ENCODE measurements at places on chromosomes 12 and 14. TPM values are rescaled to one million over a fixed set of nuclear protein-coding genes. Genes with fewer than 3 reads are reported as not detected.

GRCh38 chr12:51448618-51449256 lies 24.1 kb downstream of the SLC4A8 start:
- no peaks in the 10 kb centered on the region for H3K4me1 ChIP-seq
- no peaks in the 10 kb centered on the region for H3K27me3 ChIP-seq
- H3K4me3 ChIP-seq = no peak overlapping the region
- no peak for DNase-seq

GRCh38 chr12:113310489-113310888 lies 24.4 kb downstream of the SLC8B1 start:
- H3K4me3 ChIP-seq = no peak overlapping the region
- H3K4me1 ChIP-seq = no peaks in the 10 kb centered on the region
- no peak for DNase-seq

DNA sequence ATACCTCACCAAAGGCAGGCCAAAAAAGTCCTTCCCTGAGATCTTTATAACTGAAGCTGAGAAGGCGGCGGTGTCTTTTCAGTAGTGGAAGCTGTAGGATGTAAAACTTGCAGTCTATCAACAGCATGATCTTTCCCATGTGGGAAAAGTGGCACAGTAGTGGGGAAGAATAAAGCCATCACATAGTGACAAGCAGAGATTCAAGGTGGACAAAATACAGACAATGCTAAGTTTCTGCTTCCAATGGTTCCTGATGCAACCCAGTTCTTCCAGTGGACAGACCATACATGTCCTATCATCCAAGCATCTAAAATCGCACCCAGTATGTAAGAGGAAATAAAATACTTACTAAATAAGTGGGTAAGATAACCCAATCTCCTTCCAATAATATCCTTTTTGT lies 4.1 kb downstream of the RPS6KA5 start:
- no peak overlapping the region for H3K27ac ChIP-seq
- H3K4me3 ChIP-seq = no peak overlapping the region
- DNase-seq = no peak
- no peaks in the 10 kb centered on the region for H3K36me3 ChIP-seq

GRCh38 chr12:26293612-26294011 lies 98.2 kb downstream of the SSPN start:
- H3K27me3 ChIP-seq = no peaks in the 10 kb centered on the region
- no peak for DNase-seq
- no peak overlapping the region for H3K4me3 ChIP-seq
- H3K27ac ChIP-seq = no peak overlapping the region
- no peaks in the 10 kb centered on the region for H3K36me3 ChIP-seq
- peaks cover 4% of the 10 kb centered on the region for H3K4me1 ChIP-seq

DNA sequence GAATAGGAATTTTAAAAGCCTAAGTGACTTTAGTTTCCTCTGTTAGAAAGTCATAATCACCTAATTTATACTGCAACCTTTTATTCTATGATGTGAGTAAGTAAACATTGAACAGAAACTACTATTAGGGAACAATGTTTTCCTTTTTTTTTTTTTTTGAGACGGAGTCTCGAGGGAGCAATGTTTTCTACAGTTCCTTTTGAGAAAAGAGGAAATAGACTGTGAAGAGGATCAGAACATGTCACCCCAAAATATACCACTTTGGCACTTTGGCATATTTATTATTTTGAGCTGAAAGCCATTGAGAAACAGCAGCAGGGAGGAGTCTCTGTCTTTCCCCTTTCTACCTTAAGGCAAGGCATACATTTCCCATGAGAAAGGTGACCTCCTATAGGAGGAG lies 162.7 kb upstream of the CNOT2 start:
- no peaks in the 10 kb centered on the region for H3K36me3 ChIP-seq
- no peak overlapping the region for H3K27ac ChIP-seq
- no peak overlapping the region for H3K4me3 ChIP-seq
- no peak for DNase-seq
- H3K4me1 ChIP-seq = no peaks in the 10 kb centered on the region

DNA sequence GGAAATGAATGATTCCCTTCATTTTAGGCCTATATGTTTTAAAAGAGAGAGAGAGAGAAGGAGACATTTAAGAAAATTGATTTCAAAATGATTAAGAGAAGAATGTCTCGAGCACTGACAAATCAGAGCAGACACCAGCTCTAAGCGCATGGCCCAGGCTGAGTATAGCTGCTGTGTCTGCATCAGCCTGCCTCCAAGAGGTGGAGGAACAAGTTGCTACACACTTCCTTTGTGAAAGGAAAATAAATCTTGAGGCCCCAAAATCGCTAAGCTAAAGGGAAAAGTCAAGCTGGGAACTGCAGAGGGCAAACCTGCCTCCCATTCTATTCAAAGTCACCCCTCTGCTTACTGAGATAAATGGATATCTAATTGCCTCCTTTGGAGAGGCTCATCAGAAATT lies 728.7 kb upstream of the TMEM132C start:
- no peak for DNase-seq
- H3K36me3 ChIP-seq = no peaks in the 10 kb centered on the region
- H3K4me3 ChIP-seq = no peak overlapping the region
- no peaks in the 10 kb centered on the region for H3K4me1 ChIP-seq
- H3K27me3 ChIP-seq = no peaks in the 10 kb centered on the region

DNA sequence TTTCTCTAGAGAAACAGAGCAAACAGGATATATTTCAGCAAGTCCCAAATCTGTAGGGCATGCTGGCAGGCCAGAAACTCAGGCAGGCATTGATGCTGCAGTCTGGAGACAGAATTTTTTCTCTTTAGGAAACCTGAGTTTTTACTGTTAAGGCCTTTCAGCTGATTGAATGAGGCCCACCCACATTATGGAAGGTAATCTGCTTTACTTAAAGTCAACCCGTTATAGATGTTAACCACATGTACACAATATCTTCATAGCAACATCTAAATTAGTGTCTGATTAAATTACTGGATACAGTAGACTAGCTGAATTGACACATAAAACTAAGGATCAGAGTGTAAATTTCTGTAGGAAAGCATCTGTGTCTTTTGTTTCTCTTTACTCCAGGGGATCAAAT lies 65.2 kb downstream of the SRGAP1 start:
- peaks cover 13% of the 10 kb centered on the region for H3K4me1 ChIP-seq
- H3K36me3 ChIP-seq = no peaks in the 10 kb centered on the region
- no peak overlapping the region for H3K4me3 ChIP-seq
- no peak overlapping the region for H3K27ac ChIP-seq
- DNase-seq = no peak
- H3K27me3 ChIP-seq = no peaks in the 10 kb centered on the region

DNA sequence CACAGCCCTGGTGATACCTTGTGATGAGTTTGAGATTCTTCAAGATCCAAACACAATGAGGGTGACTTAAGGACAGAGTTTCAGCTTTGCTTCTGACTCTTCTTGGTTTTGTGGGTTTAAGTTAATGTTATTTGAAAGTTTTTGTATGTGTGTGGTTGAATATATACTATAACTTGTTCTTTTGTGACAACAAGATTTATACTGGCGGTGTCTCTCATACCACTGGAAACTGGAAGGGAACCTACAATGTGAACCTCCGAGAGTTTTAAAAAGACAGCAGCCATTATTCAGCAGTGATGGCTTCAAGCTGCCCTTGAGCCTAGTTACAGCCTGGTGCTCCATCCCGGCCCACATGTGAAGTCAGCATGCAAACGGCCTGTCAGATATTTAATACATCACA lies 87.9 kb upstream of the IGF1 start:
- no peaks in the 10 kb centered on the region for H3K27me3 ChIP-seq
- H3K4me1 ChIP-seq = no peaks in the 10 kb centered on the region
- H3K27ac ChIP-seq = no peak overlapping the region
- no peak for DNase-seq
- no peaks in the 10 kb centered on the region for H3K36me3 ChIP-seq

GRCh38 chr12:119713551-119714031 lies 45.7 kb downstream of the PRKAB1 start:
- DNase-seq = peak; percentile 24
- H3K4me3 ChIP-seq = no peak overlapping the region
- H3K36me3 ChIP-seq = no peaks in the 10 kb centered on the region
- peaks cover 14% of the 10 kb centered on the region for H3K4me1 ChIP-seq

DNA sequence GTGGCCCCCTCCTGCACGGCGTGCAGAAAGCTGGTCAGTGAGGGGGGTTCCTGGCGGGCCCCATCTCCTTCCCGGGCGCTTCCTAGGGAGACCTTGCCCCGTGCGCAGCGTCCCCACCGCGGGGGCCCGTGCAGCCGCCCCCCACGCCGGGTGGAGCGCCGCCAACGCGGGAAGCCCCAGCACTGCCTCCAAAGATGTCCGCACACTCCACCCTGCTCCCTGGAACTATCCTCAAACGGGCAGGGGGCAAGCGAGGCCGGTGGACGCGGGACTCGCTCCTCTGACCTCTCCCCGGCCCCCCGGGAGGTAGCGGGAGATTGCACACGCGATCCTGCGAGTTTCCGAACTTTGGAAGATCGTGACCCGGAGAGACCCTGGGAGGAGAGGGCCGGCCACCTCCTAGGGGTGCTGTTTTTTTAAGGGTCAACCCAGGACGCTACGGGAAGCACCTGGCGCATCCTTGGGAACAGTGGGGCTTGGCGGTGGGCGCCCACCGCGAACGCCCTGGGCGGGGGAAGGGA lies 1.5 kb upstream of the FZD10 start:
- no peak overlapping the region for H3K4me3 ChIP-seq
- H3K27ac ChIP-seq = no peak overlapping the region
- H3K36me3 ChIP-seq = no peaks in the 10 kb centered on the region
- peaks cover 52% of the 10 kb centered on the region for H3K27me3 ChIP-seq
- H3K4me1 ChIP-seq = peaks cover 28% of the 10 kb centered on the region

DNA sequence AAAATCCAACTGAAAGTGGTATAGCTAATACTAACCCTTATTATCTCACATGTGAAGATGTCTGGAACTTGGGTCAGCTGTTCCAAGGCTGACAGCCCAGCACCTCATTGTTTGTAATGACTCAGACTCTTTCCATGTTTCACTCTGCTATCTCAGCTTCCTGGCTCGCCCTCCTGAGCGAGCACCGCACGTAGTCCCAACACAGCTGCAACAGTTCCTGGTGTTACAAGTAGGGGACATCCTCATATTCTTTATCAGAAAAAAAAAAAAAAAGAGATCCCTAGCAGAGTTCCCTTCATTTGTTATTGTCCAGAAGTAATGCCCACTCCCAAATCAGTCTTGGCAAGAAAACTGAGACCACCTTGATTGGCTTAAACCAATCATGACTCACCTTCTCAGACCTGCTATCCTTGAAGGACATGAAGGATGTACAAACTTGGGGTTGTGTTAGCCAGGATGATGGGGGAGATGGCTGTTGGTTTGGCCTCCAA lies 92.5 kb downstream of the ADCK1 start:
- DNase-seq = no peak
- H3K27me3 ChIP-seq = no peaks in the 10 kb centered on the region
- H3K4me3 ChIP-seq = no peak overlapping the region
- H3K36me3 ChIP-seq = peaks cover 3% of the 10 kb centered on the region
- H3K27ac ChIP-seq = no peak overlapping the region
- no peaks in the 10 kb centered on the region for H3K4me1 ChIP-seq

DNA sequence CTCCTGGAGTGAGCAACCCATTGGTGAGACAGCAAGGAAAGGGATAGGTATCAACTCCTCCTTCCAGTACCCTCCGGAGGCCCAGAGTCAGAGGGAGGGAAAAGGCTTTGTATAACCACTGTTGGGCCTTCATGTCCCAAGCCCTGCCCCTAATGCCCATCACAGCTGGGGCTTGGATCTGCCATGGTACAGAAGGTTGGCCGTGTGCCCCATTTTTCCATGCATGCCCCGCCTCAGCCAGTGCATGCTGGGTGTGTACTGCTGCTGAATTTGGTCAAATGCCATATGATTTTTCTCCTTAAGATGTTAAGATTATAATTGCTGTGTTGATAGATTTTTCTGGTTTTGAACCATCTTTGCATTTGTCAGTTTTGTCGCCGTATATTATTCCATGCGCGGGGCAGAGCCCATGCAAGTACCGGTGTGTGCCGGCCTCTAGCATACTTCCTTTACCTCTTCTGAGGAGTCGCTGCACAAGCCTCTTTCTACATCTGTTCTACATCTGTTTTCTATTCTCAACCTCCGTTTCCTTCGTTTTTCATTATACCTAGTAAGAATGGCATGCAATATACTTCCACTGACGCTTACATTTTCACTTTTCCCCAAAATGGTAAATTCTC lies 26.6 kb downstream of the PPP2R5C start:
- H3K36me3 ChIP-seq = peaks cover 4% of the 10 kb centered on the region
- peaks cover 18% of the 10 kb centered on the region for H3K4me1 ChIP-seq
- no peak overlapping the region for H3K27ac ChIP-seq
- H3K4me3 ChIP-seq = no peak overlapping the region
- no peak for DNase-seq

GRCh38 chr14:96861568-96862310 lies 64.6 kb downstream of the VRK1 start:
- DNase-seq = no peak
- H3K27ac ChIP-seq = no peak overlapping the region
- no peak overlapping the region for H3K4me3 ChIP-seq
- H3K36me3 ChIP-seq = peaks cover 28% of the 10 kb centered on the region
- no peaks in the 10 kb centered on the region for H3K27me3 ChIP-seq
- H3K4me1 ChIP-seq = no peaks in the 10 kb centered on the region

- no peak overlapping the region for H3K4me3 ChIP-seq
- no peaks in the 10 kb centered on the region for H3K4me1 ChIP-seq
- no peak for DNase-seq
- no peaks in the 10 kb centered on the region for H3K27me3 ChIP-seq
- H3K36me3 ChIP-seq = peaks cover 10% of the 10 kb centered on the region
Observed at GRCh38 chr14:99910337-99911309, 117.4 kb downstream of the EML1 start.

- H3K36me3 ChIP-seq = no peaks in the 10 kb centered on the region
- H3K27ac ChIP-seq = no peak overlapping the region
- H3K27me3 ChIP-seq = no peaks in the 10 kb centered on the region
- H3K4me1 ChIP-seq = no peaks in the 10 kb centered on the region
- no peak overlapping the region for H3K4me3 ChIP-seq
Observed at GRCh38 chr12:129606239-129606638, 297.6 kb downstream of the TMEM132D start.

CHD8 gene
- 28.0 TPM for total RNA-seq

PMCH gene
- not detected for total RNA-seq

RAD9B gene
- total RNA-seq = 0.73 TPM

ZBTB42 gene
- 28.6 TPM for total RNA-seq

G2E3 gene
- 5.5 TPM for total RNA-seq

KRT80 gene
- total RNA-seq = not detected

BATF gene
- total RNA-seq = 2.6 TPM

CLEC12A gene
- total RNA-seq = 0.43 TPM

Measured in stomach (tissue), 19 donors.